Occipital lobe (tissue), 3 donors: ENCODE measurements at places on chromosomes 3 and 15. TPM values are rescaled to one million over a fixed set of nuclear protein-coding genes. Genes with fewer than 3 reads are reported as not detected.

The CTXND1 gene
- total RNA-seq = 0.31 TPM

DNA sequence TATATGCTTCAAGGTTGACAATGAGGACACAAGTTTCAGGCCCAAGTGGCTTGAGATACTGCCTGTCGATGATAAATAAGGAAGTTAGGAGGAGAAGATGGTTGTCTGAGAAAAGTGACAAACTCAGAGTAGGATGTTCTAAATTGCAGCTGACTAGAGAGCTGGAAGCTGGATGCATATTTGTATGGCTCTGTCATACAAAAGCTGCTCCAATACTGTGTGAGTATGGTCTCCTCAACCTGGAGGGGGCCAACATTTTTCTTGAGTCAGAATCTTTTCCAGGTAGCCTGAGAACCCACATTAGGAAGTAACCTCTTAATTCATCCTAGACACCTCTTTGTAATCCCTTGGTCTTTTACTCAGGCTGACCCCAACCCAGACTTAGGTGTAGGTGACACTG lies 28.4 kb upstream of the TPRG1 start:
- no peak for DNase-seq

- no peak for DNase-seq
Observed at GRCh38 chr3:52446631-52447511, 2.0 kb upstream of the SEMA3G start.

The CPLX3 gene
- 1.6 TPM for total RNA-seq

DNA sequence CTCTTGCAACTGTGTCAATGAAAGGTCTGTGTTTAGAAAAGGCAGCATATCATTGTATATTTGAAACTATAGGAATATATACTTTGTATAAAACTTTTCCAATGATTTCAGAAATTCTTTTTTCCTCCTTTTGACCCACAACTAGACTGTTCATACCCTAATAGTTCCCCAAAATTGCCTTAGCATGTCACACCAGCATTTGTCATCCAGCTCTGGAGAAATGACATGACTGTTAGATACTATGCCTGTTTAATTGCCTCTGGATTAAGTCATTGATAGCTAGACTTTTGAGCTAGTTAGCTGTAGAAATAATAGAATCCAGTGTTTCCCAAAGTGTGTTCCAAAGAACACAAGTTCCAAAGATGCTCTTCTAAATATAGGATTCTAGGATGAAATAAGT lies 32.4 kb downstream of the B3GALNT1 start:
- no peak for DNase-seq

The ST3GAL6 gene
- 35.6 TPM for total RNA-seq

The FAM174B gene
- total RNA-seq = 13.6 TPM

DNA sequence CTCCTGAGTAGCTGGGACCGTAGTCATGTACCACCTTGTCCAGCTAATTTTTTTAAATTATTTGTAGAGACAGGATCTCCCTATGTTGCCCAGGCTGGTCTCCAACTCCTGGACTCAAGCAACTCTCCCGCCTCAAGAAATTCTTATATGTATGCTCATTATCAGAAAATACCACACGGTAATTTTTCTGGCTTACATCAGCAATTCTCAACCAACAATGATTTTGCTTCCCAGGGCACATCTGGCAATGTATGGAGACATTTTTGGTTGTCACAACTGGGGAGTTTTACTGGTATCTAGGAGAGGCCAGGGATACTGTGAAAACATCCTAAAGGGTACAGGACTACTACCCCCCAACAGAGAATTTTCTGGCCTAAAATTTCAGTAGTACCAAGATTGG lies 10.8 kb downstream of the SRP14 start:
- no peak for DNase-seq

DNA sequence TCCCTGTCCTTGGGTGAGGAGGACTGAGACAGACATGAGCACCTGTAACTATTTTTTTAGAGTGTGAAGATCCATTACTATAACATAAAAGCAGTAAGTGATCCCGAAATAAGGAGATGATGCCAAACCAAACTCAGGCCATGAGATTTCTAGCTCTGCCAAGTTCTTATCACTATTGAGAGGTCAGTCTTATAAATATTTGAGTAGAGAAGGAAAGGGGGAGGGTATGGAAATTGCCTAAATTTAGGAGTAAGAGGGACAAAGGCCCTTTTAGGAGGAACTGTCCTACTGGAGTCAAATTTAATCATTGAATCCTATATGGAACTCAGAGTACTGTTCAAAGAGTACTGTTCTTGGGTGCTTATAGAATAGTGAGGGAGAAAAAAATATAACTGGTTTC lies 326.9 kb upstream of the NAALADL2 start:
- no peak for DNase-seq

- DNase-seq = no peak
Observed at GRCh38 chr3:35067750-35068149, 571.6 kb upstream of the ARPP21 start.
